ENCODE measurements at places on chromosomes 5 and 9.

DNA sequence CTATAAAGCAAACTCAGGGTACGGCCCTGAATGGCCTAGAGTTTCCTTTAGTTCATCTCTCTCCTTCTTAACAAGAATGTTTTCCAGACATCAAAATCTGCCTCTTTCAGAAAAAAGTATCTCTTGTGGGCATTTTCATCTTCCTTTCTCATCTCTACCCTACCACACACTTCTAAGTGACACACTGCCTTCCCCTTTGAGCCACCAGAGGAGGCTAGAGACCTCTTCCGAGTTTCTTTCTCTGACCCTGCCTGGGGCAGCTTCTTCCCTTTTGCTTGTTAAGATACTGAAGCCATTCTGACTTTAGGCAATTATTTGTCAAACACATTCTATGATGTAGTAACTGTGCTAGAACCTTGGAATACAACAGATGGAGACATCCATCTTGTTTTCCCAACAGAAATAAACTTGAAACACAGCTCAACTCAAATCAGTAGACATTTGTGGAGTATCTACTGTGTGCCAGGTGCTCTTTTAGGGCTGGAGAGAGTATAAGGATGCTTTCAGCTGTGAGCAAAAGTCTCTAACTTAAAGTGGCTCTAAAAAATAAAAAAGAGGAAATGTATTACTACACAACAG lies 8.6 kb upstream of the SV2C start:
- peak; percentile 15 for DNase-seq

GRCh38 chr9:2297771-2298170 lies 282.6 kb downstream of the SMARCA2 start:
- DNase-seq = no peak

- DNase-seq = no peak
Measured at GRCh38 chr9:27750566-27750965, 177.3 kb upstream of the C9orf72 start.

DNA sequence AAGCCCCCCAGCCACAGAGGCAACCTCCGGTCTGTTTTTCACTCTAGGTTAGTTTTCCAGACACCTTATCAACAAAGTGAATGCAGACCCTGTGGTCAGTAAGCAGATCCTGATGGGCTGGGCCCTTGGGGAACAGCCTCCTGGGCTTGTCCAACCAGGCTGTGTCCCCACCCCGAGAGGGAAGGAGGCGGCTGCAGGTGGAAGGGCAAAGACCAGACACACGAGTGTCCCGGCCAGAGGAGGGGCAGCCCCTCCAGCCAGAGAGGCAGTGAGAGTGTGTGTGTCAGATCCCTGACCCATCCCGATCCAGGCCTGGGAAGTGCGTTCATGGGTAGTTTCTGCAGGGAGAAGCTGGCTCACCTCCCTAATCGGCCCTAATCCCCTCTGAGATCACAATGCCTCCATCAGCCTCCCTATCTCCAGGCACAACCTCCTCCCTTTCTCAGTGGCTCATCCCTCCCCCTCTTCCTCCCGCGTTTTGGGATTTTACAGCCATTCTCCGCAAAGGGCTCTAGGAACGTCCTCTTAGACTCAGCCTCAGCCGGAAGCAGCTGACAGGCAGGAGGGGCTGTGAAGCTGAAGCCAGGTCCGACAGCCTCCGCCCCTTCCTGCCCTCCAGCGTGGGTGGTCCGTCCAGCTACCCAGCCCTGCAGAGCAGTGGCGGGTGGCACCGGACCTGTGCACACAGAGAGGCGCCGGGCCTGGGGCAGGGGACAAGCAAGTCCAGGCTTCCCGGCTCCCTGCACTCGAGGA lies 9.7 kb downstream of the SLC12A7 start:
- no peak for DNase-seq

GRCh38 chr5:111937094-111937493 lies 180.1 kb upstream of the NREP start:
- no peak for DNase-seq

DNA sequence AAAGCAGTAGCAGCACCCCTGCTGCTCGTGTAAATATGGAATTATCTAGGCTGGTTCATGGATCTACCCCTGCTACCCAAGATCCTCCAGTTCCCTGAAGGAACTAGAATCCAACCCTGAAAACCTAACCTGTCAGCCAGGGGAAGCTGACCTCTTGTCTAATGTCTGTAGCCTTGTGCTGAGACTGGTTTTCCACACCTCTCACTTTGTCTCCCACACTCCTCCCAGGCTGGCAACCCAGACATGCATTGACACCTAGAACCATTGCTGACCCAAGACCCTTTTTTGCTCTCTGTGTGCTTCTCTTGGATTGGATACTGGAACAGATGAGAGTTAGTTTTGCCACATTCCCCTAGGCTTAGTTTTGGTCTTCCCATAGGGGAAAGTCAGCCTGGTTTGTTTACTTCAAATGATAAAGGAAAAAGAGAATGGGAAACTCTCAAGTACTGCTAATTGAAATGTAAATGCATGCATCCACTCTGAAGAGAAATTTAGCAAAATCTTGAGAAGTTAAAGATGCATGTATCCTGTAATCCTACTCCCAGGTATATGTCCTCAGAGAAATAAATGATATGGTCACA lies 36.6 kb upstream of the NR4A3 start:
- no peak for DNase-seq

DNA sequence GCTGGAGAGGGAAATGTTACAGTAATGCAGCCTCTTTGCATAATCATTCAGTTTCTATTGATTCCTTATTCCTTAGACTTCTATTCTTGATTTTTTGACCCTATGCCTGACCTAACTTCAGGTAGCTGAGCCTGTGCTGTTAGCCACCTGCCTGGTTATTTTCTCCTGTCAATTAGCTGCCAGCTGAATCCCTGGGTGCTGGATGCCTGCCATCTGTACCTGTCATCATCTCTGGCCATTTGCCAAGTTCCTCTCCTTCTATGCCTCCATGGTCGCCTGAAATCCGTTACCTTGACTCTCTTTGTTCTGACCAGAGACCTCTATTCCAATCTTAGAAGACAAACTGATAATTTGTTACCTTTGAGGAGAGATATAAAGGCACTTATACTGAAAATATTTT lies 178.3 kb downstream of the CAVIN4 start:
- no peak for DNase-seq

DNA sequence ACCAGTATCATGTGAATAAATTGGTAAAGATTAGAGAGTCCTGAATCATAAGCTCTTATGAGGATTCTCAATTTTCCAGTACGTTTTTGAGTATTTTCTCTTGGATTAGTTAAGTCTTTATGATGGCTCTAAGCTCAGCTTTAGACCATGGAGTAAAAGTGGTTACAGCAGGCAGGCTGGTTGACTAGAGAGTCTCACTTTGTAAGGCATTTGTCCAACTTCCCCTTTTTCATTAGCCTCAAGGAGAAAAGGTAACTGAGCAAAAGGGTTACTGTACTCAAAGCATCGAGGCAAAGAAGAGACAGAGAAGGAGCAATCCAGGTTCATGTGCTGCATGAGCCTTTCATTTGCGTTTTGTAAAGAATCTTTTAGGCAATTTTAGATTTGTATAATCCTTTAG lies 8.5 kb downstream of the NOP16 start:
- DNase-seq = no peak

- no peak for DNase-seq
Measured at GRCh38 chr5:167633931-167634341, 657.5 kb upstream of the WWC1 start.

DNA sequence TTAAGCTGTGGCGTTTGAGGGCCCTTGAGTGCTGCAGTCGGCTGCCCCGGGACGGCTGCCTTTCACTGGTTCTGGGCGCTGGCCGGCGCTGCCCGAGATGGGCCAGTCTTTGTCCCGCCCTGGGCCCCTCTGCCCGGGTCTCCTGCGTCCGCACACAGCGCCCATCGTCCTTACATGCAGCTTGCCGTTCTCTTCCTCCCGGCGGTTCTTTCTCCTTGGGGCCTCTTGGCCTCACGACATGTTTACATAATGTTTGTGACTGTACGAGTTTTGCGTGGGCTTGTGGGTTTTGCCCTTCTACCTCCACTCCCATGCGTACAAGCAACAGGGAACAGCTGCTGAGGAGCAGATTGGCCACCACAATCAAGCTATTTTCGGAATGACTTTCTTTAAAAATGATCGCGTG lies 618 bp downstream of the TNPO1 start:
- peak; percentile 14 for DNase-seq

GRCh38 chr5:143748516-143748915 lies 63.4 kb upstream of the HMHB1 start:
- no peak for DNase-seq

- no peak for DNase-seq
Measured at GRCh38 chr5:151742870-151743294, 15.5 kb downstream of the ATOX1 start.

GRCh38 chr9:134962973-134963364 lies 45.3 kb upstream of the FCN1 start:
- no peak for DNase-seq

DNA sequence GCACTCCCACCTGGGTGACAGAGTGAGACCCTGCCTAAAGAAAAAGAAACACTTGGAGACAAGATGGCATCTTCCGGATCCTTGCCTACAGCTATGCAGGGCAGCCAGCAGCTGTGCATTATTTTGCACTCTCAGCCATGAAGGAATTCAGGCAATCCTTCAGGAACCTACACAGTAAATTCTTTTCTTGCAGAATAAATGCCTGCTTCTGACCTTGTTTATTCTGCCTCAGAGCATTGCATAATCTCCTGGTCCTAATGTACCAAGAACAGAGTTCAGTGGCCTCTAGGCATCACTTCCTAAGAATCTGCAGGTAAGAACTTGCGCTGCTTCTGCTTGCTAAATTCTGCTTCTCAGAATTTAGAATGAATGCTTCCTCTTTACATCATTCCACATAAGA lies 16.8 kb downstream of the GLDC start:
- no peak for DNase-seq

DNA sequence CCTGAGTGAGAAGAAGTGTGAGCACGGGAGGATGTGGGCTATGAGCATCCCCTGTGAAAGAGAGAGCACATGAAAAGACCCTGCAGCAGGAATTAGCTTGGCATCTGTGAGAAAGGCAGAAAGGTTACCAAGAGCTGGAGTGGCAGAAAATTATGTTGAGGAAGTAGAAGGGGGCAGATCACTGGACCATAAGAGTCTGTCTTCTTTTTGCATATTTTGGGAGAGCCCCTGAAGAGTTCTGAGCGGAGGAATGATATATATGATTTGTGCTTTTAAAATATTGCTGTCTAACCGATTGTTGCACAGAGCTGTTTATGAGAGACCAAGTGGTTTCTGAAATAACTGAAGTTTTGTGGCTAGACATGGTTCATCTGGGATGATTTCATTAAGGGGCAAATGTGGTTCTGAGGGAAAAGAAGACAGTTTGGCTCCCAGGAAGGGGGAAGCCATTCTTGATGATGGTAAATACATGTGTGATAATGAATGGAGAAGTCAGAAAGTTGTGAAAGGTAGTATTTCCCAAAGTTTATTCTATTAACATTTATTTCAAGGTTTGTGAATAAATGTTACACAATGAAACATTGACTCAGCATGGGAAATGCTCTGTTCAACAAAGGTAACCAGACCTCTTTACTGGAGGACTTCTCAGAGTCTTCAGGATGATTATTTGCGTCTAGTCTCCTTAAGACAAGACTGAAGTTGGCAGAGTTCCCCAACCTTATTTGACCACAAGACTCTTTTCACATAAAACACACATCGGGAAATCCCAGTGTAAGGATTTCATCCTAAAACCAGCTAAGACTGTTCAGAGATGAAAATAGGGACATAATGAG lies 31.5 kb upstream of the ADRB2 start:
- DNase-seq = no peak

DNA sequence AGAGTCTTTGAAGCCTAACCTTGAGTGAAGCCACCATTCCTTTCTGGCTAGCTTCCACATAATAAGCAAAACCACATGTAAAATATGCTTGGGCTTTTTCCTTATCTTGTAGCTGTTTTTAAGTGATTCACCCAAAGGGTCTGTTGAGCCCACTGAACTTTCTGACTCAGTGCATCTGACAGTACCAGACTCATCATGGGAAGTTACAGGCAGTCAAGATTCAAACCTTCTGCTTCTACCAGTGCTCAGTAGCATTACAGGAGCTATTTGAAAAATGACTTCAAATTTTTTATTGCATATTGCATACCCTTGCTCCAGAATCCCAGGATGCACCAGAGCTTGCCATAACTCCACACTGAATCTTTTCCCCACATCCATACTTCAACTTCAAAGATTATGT lies 87.5 kb upstream of the PTPRD start:
- no peak for DNase-seq

DNA sequence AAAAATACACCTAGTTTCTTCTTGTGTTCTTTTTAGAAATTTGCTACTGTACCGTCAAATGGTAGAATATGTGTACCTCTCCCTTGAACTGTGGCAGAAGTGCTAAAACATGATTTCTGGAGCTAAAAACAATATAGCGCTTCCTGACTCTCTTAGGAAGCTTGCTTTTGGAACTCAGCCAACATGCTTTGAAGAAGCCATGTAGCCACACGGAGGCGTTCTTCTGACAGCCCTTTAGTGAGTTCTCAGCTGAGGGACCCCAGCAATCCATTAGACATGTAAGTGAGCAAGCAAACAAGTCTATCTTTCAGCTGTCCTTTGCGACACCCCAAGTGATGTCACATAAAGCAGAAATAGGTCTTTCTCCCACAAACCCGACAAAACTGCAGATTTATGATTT lies 917.0 kb downstream of the CDH9 start:
- DNase-seq = no peak

- DNase-seq = no peak
Measured at GRCh38 chr9:94566550-94566949, 11.7 kb downstream of the PCAT7 start.

DNA sequence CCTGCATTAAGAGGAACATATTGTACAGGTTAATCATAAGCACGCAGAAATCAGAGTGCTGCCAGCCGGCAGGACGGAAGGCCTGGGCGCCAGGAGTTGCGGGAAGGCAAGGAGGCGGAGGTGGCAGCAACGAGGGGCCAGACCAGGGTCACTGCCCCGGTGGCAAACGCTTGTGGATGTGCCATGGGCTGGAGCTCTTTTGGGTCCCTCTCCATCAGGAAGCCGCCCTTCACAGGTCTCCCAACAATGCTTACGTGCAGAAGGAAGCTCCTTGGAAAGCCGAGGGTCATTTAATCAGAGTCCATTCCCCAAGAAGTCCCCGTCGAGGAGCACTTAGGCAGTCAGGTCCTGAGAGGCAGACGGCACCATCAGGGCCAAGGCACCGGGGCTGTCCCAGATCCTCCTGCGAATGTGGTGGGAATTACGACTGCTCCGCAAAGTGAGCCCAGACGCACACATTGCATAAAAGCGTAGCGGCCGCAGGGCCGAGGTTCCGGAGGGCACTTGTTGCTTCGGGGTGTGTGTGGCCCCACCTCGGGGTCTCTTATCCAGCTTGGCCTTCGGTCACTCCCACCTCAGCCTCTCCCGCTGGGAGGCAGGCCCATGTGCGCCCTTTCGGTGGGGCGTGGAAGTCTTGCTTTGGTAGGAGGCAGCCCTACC lies 20.5 kb downstream of the MRPL36 start:
- no peak for DNase-seq

Data from GM12891 (cell line).